Adipocyte (in vitro differentiated cells): ENCODE measurements at places on chromosomes 4 and X.
A peak's percentile ranks its signal among the peaks of the same experiment; 100 is the strongest.

DNA sequence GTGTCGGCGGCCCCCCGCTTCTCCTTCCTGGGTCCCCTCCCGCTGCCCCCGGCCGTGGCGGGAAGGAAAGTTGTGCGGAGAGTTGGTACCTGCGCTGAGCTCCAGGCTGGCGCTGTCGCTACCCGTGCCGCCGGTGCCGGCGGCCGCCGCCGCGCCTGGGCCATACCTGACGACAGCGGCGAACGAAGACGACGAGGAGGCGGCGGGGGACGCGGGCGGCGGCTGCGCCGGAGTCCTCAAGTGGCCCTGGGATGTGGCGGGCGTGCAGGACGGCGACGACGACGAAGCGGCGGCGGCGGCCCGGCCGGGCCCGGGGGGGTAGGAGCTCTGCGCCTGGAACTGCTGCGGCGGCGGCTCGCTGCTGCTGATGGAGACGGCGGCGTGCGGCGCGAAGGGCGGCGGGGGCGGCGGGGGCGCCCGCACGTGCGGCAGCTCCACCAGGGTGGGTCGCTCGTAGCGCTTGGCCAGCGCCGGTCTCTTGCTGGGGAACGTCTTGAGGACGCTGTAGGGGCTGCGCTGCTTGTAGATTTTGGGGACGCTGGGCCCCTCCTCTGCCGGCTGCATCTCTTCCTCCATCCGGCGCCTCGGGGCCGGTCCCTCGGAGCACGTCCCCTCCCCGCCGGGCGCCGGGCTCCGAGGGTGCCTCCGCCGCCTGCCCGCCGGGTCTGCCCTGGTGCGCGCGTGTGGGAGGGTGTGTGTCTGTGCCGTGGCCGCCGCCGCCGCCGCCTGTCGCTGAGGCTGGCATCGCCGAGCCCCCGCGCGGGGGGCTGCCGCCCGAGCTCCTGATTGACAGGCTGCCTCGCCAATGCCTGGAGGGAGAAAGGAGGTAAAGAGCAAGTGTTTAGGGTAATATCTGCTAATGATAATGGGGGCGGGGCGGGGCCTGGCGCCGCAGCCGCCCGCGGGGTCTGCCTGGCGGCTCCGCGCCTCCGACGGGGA is 618 bp downstream of the BEND4 start:
- DNase-seq = peak; percentile 6

DNA sequence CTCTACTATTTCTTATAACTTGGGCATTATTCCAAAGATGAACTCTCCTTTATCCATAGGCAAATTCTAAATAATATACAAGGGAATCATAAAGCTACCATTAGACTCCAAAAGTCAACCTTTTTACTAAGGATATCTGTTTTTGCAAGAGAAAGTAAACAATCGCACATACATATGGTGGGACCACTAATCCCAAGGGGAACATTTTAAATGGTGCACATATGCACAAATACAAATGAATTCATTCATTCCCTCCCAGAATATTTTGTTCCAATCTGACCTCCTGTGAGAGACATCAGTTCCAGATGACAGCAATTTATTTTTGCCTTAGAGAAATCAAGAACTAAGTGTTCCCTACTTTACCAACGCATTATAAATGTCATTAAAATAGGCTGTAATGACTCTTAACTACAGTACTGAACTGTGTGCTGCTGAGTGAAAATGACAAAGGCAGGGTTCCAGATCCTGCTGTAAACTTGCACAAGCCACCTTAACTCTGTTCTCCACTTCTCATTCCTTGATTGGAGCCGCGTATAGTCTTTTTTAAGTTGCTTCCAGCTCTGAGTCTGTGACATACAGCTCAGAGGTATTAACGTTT is 2.0 kb downstream of the DHX15 start:
- DNase-seq = peak; percentile 47

GRCh38 chrX:18129690-18130089 is 91.0 kb downstream of the BEND2 start:
- no peak for DNase-seq

- DNase-seq = no peak
Observed at GRCh38 chr4:147843162-147843561, 111.3 kb downstream of the ARHGAP10 start.

DNA sequence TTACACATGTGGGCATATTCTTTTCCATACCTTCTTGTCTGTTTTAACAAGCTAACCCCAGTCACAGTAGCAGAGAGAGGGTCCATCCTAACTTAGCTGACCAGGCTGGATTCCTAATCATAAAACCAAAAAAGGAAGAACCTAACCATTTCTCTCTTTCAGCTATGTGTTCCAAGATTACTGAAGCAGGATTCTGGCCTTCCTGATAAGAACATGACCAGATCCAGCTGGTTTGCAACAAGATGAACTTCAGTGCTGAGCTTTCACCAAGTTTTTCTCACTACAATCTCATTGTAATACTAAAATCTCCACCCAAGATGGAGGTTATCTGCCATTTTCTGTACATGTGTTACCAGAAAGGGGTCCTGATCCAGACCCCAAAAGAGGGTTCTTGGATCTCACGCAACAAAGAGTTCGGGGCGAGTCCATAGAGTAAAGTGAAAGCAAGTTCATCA is 20.4 kb upstream of the UBA6 start:
- no peak for DNase-seq

DNA sequence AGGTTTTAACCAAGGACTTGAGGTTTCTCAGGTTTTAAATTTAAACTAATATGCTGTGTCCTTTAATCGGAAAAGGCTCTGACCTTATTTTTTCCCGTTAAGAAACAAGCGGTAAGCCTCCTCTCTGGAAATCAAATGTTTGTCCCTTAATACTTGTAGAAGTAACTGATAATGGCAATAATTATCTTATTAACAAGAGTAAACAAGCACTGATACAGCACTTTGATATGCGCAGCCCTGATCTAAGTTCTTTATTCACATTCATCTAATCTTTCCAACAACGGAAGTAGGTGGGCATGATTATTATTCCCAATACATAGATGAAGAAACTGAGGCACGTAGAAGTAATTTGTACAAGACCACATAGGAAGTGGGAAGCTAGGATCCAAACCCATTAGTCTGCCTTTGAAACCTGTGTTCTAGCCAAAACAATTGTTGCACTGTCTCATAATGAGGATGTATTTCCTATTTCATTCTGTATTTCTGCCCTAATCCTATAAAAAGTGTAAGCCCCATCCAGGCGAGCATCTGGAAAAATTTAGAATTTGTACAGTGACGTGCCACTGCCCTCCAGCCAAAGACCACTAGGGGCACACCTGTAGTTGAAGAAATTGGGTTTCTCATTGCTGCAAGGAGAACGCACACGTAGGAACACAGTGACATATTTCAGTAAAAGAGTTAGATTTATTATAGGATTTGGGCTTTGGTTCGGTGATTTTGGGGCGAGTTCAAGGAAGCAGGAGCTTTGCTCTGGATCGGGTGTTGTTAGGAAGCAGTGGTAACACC is 606 bp downstream of the CXorf58 start:
- no peak for DNase-seq

DNA sequence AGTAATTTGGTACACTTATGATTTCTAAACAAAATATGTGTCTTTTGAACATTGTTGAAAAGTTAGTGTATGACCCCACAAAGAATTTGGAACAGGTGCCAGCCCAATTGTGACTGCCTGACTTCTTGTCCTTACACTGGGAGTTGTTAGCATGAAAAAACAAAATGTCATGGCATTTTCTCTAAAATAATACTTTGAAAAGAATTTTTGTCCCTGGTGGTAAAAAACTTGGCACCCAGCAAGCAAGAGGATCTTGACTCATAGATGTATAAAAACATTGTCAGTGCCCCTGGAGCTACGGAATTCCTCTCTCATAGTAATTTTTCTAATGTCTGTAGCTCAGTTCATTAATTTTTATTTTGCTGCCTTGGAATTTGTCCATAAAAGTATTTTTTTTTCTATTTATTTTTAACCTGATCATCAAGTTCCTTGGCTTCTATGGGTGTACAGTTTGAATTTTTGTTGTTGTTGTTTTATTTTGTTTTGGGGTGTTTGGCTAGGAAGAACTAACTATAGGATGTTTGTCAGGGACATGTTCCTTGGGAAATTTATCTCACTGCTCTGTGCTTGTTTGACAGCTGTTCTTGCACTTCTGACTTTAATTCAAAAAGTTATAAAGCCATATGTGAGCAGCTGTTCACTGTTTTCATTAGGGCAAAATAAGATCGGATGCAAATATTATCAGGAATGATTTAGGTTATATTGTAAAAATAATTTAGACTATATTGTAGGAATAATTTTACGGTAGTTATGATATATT is 95.4 kb upstream of the NUDT6 start:
- DNase-seq = peak; percentile 76

DNA sequence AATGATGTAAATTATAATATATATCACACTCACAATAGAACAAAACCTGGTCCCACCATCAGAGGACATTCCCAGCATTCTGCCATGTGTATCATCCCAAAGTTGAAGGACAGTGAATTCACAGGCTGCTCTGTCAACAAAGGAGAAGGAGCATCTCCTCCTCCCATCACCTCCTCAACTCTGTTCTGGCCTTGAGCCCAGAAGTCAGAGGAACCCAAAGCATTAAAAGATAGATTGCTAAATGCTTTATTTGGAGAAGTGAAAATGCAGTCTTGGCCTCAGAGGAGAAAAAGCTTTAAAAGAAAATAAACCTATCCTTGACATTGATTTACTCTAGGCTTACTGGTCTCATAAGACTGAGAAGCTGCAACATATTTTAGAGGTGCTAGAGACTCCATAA is 268.8 kb upstream of the RASGEF1B start:
- DNase-seq = no peak

DNA sequence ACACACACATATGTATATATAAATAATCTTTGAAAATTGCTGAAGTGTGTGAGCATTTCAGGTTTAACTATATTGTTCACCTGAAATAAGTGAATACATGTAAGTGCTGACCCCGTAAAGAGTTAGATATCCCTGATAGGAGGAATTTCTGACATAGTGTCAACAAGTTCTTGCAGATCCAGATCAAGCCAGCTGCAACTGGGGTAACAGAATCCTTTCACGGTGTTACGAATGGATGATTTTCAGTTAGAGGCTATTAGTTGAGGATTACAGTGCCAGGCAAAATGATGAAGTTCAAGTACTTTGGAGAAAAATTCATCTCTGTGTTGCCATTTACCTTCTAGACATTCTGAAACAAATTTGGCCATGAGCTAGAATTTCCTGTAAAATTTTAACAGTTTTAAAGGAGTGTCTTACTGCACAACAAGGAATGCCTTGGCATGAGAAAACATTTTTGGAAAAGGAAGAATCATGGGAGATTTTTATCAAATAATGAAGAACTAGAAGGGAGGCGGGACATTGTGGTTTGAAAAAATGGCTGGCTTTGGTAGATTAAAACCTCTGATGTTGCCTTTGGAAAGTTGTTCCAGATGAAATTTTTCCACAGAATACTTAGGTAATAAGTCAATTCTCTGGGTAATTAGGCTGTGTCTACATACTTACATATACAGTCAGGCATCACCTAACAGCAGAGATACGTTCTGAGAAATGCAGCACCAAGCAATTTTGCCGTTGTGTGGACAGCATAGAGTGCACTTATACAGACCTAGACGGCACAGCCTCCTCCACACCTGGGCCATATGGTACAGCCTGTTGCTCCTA is 84.4 kb upstream of the FAT1 start:
- DNase-seq = peak; percentile 62

- no peak for DNase-seq
Observed at GRCh38 chr4:988726-989721, 2.2 kb downstream of the IDUA start.

DNA sequence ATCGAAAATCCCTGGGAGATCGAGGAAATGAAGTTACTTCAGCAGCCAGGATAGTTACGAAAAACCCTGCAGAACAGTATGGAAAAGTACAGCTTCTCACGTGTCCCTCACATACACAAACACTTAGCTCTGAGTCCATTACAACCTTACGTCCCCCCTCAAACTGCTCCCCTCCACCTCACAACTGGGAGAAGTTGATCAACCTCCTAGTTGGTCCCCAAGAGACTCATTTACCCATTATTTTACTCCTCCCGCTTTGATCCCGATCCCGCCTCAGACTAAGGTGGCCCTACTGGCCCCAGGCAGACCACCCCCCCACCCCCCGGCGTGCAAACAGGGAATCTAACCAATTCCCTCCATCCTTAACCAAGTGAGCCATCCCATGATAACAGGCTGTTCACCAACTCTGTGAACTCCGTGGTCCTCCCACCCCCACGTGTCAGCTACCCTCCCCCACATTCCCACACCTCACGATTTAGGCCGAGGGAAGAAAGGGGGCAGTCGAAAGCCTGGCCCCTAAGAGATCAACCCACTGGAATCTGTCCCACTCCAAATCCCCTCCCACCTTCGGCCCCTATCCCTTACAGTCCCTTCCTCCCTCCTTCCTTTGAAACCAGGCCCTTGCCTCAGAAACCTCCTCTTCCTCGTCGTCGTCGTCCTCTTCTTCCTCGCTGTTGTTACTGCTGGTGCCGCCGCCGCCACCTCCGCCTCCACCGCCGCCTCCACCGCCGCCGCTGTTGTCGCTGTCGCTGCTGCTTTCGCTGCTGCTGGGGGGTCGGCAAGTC is 755 bp downstream of the ANKRD17 start:
- peak; percentile 70 for DNase-seq

- no peak for DNase-seq
Observed at GRCh38 chrX:33198561-33199279, 12.6 kb downstream of the DMD start.

- DNase-seq = peak; percentile 75
Observed at GRCh38 chr4:120718979-120719566, 203.5 kb downstream of the PRDM5 start.

DNA sequence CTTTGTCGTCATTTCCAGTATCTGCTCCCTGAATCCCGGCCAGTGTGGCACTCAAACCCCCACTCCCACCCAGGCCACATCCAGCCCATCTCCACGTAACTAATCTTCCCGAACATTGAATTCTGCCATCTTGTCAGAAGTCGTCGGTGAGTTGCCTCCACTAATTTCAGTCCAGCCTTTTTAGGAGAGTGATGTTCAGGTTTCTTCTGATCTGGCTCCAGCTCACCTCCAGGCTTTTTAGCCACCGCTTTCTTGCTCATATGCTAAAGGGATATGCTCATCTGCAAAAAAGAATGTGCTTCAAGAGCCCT is 1.3 kb downstream of the TMEM165 start:
- DNase-seq = peak; percentile 55

DNA sequence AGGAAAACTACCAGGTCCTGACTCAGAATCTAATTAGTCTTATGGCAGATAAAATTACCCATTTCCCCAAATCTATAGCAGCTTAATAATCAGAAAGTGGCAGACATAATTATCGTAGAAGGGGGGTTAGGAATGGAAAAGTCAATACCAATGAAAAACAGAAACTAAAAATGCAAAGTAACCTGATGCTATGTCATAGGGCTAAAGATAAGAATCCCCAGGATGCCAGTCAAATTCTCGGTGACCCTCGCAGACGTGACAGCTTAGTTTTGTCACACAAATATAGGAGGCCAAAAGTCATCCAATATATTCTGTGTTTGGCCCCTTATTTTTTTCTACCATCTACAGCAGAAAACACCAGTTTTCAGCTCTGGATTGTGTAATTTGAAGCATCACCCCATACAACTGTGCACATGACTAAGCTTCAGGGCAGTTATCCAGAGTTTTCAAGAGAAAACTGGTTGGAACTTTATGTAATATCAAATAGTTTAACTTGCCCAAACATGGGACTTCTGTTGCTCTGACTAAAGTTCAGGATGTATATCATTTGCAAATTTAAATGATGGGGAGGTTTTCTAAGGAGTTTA is 30.9 kb downstream of the RASSF6 start:
- DNase-seq = peak; percentile 84

GRCh38 chrX:153884136-153884535 is 1.8 kb downstream of the L1CAM start:
- no peak for DNase-seq
